ENCODE measurements at places on chromosomes 6 and 20.

GRCh38 chr6:144049386-144049785 lies 41.3 kb upstream of the PLAGL1 start:
- DNase-seq: no peak

DNA sequence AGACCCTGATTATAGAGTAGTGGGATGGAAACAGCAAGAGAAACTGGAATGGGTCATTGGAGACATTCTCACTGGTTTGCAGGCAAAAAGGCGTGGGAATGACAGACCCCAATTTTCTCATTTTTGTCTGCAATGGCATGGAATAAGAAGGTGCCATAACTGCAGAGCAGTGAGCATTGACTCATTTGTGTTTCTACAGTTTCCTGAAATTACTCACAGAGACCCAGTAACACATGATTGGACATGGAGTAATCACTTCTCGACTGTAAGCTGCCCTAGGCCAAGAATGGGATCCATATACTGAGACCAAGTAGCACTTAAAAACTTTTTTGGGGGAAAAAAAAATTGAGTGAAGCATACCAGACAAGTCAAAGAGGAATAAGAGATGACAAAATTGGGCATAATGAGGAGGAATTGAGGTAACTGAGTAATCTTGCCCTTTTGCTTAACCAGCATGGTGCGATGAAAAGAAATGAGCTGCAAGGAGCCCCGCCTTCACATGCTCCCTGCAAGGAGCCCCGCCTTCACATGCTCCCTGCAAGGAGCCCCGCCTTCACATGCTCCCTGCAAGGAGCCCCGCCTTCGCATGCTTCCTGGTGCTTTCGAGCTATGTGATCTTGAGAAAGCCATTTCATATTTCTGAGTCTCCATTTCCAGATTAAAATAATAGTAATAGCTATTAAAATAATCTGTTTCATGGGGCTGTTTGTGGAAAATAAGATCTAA lies 44.1 kb downstream of the NHSL1 start:
- DNase-seq: peak; percentile 66

- no peak for DNase-seq
These were observed 10.4 kb downstream of the CD40 start for GRCh38 chr20:46128310-46129151.

DNA sequence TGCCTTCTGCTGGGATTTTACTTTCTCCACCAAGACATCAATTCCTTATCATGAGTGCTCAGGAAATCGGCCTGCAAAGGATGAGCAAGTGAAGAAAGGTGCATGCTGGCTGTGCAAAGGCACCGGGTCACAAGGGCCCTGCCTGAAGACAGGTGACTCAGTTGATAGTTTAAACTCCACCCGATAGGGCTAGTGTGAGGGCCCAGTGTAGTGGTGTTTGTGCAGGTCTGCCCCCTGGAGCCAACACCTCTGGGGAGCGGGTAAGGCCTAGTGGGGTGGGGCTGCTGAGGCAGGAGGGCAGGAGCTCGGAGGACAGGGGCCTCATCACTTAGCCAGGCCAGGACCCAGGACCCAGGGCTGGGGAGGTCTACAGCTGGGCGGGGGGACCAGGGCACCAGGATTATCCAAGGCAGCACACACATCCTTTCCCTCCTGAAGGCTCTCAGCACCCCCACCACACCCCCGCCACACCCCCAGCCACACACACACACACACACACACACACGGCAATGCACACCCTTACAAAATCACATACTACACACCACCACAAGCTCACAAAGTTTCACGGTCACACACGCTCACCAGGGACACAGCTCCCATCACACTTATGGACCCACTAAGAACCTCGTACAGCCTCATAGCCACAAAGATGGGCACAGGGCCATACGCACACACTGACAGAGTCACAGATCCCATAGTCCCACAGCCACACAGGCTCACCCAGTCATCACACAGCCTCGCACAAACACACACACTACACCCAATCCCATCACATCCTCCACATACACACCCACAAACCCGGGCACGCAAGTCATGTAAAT lies 75.4 kb downstream of the GRM4 start:
- DNase-seq: no peak

- DNase-seq: no peak
These were observed 8.8 kb upstream of the BTN3A3 start for GRCh38 chr6:26431258-26432172.

DNA sequence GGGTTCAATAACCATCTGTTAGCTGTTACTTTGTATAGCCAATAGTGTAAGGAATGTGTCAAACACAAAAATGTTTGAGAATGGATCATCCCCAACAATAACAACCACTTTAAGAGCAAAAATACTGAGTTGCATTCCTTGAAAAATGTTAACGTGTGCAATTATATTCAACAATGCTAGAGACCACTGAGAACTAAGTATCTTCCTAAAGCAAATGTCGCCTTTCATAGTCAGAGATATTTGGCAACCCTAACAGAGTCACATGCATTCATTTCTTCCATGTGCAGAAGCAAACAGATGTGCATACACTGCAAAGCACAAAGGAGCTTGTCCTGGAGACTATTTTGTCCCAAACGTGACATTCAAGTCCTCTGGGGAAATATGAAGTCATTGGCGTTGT lies 448.6 kb downstream of the GJA1 start:
- no peak for DNase-seq

- DNase-seq: peak; percentile 27
These were observed 59.1 kb upstream of the PTPN1 start for GRCh38 chr20:50450881-50451752.

DNA sequence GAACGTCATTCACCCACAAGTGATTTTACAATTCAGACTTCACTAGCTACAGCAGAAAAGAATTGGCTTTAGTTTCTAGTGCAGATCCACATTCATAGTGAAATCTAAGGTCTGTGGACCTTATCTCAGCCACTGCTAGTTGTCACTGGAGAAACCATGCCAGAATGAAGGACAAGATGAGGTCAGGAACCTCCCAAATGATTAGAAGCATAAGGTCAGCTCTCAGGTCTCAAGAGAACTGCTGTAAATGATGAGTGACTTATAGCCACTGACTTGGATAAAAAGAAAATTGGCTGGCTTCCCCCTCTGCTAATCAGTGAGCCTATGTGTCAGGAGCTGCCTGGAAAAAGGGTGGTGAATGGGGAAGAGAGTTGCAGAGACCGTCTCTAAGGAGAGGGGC lies 265.3 kb upstream of the BMP2 start:
- no peak for DNase-seq

- DNase-seq: no peak
These were observed 121.1 kb downstream of the HDGFL1 start for GRCh38 chr6:22690446-22690845.

DNA sequence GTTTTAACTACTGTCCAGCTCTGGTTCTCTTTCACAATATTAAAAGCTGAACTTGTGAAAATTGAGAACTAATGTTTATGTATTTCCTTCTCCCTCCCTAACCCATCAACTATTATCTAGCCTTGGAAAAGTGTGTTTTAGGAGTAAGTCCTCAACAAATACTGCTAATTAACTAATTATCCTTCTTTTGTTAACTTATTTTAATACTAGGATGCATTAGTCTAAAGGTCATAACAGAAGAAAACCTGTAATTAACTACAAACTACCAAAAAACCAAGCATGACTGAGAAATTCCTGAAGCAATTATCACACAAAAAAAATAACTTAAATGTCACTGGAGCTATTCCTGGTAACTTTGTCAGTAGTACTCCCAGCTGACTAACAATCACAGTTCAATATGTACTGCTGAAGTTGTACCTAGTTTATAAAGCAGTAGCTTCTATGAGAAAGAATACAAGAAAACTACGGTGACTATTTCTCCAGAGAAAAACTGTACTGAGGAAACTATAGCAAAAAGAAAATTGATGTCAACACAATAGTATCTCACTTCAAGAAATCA lies 301.9 kb downstream of the LAMA2 start:
- DNase-seq: no peak

DNA sequence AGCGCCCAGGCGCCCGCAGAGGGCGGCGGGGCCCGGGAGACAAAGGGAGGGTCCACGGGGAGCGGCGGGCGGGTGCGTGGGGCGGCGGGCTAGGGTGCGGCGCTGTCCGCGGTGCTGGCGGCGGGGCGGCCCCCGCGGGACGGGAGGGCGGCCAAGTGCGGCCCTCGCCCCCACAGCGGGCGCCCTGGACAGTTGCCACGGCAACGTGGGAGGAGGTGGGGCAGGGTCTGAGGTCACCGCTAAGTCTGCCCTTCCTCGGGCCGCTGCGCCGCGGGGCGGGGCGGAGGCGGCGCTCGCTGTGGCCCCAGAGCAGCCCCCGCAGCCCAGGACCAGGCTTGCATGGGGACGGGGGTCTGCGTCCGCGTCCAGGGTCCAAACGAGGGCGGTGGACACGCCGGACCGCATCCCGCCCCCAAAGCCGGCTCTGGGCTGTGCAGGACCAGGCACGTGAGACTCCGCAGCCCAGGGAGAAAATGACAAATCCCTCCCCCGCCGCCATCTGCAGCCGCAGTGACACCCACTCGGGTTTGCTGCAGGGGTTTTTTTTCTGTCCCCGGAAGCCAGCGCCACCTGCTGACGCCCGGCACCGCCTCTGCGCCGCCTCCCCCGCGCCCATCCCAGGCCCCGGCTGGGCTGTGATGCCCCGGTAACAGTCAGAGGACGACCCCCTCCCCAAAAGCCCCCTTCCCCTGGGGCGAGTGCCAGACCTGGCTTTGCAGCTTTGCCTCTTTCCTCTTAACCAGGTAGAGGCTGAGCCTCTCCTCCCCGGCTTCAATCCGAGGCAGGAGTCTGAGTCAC lies 36.8 kb downstream of the YTHDF1 start:
- peak; percentile 70 for DNase-seq

DNA sequence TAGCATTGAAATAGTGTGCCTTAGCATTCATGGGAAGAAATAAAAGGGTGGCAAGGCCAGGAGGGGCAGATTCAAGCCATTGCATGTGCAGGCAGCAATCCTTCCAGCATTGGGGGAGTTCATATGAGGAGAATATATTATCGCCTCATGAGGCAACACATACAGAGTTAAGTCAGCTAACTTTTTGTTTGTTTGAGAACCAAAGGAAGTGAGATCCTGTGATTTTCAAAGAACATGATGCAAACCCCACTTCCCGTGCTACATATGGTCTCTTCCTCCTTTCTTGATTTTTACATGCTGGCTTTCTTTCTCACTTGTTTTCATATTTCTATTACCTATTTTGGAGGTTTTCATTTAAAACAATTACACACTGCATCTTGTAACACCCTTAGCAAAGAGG lies 579.7 kb upstream of the ARID1B start:
- peak; percentile 10 for DNase-seq

GRCh38 chr6:135085700-135086413 lies 31.2 kb upstream of the HBS1L start:
- no peak for DNase-seq

DNA sequence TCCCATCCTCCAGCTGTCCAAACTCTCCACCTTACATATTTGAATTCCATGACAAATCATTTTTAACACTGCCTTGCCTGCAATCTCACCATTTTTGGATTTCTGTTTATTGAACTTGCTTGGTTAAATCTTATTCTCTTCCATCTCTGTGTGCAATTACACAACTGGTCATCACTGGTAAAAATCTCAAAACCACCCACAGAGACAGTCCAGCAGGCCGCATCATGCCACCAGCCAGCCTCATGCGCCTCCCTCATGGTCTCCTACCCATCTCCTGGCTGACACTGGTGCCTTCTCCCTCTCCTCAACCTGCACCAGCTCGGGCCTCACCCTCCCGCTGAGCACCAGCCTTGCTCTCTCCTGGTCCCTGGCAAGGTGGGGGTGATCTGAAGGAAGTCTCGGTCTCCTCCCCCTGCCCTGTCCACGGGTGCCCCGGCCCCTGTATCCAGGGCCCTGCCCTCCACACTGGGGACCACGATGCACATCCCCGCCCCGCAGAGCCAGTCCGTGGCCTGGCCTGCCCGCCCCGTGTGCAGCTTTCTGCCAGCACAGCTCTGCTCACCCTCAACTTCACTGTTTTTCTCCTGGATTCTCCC lies 92.0 kb downstream of the THBS2 start:
- DNase-seq: no peak

- DNase-seq: no peak
These were observed 171.1 kb downstream of the ADAT2 start for GRCh38 chr6:143279385-143279784.

DNA sequence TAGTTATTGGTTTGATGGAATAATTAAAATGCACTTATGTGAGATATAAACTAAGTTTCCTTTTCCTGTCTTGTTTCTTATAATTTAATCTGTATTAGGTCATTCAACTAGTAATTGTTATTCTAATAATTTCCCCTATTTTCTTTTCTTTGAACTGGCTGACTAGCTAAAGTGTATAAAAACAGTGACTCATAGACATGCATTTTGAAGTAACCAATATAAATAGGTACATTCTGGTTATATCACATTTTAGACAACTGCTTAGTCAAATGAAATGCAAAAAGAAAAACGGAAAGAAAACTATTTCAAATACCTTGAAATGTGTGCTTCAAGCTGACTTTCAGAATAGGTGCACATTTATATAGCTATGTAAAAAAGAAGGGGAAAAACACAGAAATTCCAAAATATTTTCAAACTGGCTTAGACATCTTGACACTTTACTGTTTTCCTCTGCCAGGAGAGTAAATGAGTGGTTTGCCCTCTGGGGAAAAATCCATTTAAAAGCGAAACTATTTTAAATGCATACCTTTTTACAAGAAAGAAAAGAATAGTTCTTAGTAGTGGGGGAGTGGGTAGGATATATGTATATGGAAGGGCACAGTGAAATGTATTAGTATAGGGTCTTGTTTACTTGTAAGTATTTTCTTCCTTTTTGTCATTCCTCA lies 28.3 kb downstream of the KCNQ5 start:
- no peak for DNase-seq

DNA sequence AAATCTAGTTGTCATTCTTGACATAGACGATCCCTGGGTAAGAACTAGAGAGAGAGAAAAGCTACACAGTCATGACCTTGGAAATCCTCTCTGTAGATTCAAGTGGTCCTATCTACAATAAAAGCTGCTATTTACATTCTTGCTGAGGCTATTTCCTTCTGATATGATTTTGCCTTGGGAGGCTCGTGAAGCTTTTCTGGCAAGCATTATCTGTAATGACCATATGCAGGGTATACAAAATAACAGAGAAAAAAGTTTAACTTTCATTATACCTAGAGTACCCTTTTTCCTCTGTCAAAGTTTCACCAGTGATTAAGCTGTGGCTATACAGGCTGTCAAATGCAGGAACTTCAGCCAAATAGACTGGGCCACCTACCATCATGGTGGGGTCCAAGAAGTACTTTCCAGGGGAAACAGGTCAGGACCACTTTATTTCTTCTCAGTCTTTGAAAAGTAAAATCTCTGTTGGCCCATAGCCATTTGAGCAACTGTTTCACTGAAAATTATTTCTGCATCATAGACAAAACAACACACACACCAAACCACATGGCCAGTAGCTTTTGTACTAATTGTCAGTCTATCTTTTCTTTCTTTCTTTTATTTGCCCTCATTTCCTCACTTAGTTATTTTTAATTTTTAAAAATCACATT lies 677.0 kb upstream of the ID4 start:
- no peak for DNase-seq

DNA sequence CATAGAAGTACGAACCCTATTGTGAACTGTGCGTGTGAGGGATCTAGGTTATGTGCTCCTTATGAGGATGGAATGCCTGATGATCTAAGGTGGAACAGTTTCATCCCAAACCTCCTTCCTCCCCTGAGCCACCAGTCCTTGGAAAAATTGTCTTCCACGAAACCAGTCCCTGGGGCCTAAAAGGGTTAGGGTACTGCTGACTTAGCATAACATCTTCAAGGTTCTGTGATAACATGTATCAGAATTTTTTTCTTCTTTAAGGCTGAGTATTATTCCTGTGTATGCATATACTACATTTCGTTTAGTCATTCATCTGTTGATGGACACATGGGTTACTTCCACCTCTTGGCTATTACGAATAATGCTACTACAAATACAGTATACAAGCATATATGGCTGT lies 80.2 kb downstream of the TSHZ2 start:
- DNase-seq: no peak

Measured in CD4-positive, alpha-beta T cell treated with Interleukin-4 for 1 hour (primary cell).